ENCODE measurements at places on chromosomes 13 and 19. TPM values are rescaled to one million over a fixed set of nuclear protein-coding genes. Genes with fewer than 3 reads are reported as not detected.

ZNF284 gene
- total RNA-seq = 0.41 TPM

CGB8 gene
- 2.1 TPM for total RNA-seq

RFPL4AL1 gene
- total RNA-seq = not detected

ZNF558 gene
- total RNA-seq = 5.9 TPM

FGF14 gene
- total RNA-seq = not detected

Measured in A549 treated with CpdA at 1 μM for 4 hours (cell line).